ENCODE measurements at places on chromosomes 4 and X.

GRCh38 chr4:90715242-90715641 lies 588.0 kb downstream of the CCSER1 start:
- DNase-seq: no peak

DNA sequence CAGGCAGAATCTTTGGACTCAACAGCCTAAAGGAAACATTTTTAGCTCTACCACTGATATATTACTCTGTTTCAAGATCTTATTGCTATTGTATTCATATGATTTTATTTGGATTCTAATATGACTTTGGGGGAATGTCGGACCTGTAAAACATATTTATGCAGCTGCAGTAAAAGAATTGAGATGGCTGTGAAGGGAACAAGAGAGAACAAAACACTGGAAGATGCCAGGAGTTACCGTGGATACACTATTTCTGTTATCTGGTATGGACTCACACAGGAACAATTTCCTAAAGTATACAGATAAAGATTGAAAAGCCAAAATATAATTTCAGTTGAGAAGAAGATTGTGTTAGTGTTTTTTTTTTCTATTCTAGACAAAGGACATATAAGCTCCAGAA lies 113.0 kb upstream of the DCLK2 start:
- DNase-seq: no peak

DNA sequence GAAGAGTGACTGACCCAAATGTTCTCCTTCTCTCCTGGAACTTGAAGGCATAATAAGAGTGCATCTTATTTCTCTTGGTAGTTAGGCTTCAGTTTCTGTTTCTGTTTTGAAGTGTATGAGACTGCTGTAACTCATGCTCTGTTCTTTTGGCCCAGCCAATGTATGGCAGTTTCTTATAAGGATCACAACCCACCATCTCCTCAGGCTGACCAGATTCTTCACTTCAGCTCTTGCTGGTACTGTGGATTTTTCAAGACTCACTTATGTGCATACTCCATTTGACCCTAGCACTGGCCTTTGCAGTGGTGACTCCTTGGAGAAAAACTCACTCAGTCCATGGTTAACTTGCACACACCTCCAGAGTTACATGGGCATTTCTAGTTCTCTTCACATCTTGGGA lies 9.6 kb upstream of the YTHDC1 start:
- no peak for DNase-seq

DNA sequence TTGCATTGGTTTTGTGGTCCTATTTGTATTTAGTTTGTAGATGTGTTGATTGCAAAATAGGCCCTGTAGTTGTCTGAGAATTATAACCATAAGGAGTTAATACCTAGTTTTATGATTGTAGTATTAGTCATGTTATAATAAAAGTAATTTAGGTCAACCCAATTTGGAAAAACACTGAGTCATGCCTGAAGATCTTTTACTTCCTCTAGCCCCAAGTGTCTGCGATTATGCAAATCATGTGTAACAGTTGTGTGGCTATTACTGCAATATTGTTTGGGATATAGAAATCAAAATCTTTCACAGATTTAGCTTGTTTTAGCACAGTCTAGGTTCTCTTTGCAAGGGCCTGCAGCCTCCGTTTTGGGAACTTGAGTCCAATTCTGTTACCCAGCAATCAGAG lies 12.6 kb downstream of the SRD5A3 start:
- no peak for DNase-seq

DNA sequence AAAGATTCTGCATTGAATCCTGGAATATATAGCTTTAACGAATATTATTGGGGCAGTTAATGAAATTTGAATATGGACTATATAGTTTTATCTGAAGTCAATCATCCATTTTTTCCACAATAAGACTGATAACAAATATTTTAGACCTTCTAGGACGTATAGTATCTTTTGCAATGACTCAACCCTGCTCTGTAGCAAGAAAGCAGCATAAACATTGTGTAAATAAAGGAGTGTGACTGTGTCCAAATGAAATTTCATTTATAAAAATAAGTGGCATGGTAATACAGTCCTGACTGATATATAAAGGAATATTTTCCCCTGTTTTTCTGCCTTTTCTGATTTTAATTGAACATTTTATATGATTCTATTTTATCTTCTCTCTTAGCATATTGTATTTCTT lies 947.7 kb upstream of the SLIT2 start:
- DNase-seq: no peak

GRCh38 chr4:78217557-78217956 lies 160.4 kb downstream of the FRAS1 start:
- DNase-seq: no peak

GRCh38 chr4:164550989-164551712 lies 202.8 kb upstream of the SMIM31 start:
- no peak for DNase-seq

GRCh38 chrX:84216406-84216805 lies 28.4 kb upstream of the RPS6KA6 start:
- no peak for DNase-seq

- DNase-seq: no peak
These were observed 30.8 kb downstream of the DOK7 start for GRCh38 chr4:3493720-3494461.

- DNase-seq: no peak
These were observed 30.3 kb upstream of the UTP14A start for GRCh38 chrX:129875669-129876068.

GRCh38 chr4:10011885-10012284 lies 9.4 kb downstream of the SLC2A9 start:
- DNase-seq: no peak

- DNase-seq: no peak
These were observed 54.9 kb downstream of the PHOX2B start for GRCh38 chr4:41693629-41694028.

DNA sequence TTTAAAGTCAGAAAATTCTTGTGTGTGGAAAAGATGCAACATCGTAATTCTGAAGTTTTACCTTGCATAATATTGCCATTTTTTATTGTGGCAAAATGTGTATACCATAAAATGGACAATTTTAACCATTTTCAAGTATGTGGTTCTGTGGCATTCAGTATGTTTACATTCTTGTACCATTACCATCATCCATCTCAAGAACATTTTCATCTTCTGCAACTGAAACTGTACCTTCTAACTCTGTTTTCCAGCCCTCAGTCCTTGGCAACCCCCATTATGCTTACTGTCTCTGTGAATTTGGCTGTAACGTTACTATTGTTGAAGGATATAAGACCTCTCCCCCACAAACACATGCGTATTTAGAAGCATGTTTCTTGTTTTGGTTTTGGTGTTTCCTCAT lies 123.2 kb downstream of the BMPR1B start:
- no peak for DNase-seq

DNA sequence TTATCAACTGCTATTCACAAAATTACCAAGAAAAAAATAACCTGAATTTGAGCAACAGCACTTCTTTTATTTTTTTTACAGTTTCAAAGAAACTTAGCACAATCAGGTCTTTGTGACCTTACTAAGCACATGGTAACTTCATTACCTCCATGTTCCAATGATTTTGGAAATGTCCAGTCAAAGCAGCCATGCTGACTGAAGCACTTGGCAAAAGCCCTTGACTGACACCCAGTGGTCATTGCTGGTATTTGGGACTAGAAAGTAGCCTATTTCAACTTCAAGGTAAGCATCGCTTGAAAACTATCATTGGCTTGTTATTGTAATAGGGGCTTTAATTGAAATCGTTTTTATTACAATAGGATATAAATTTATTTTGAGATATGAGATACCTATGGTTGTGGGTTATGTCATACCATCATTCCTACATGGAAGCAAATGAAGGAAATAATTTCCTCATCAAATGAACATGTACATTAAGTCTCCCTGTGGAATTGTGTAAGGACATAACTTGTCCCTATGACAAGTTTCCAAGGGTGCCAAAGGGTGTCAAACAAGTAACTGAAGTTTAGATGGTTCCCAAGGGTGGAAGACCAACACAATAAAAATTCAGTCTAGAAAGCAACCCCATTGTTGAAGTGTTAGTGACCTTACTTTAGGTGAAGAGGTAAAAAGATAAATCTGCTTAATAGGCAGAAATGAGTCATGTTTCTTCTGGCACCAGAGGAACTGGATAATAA lies 15.2 kb upstream of the ANXA10 start:
- peak; percentile 25 for DNase-seq

- no peak for DNase-seq
These were observed 257.1 kb upstream of the NDST4 start for GRCh38 chr4:115370490-115370889.

GRCh38 chr4:88503344-88503743 lies 20.2 kb downstream of the PYURF start:
- no peak for DNase-seq

DNA sequence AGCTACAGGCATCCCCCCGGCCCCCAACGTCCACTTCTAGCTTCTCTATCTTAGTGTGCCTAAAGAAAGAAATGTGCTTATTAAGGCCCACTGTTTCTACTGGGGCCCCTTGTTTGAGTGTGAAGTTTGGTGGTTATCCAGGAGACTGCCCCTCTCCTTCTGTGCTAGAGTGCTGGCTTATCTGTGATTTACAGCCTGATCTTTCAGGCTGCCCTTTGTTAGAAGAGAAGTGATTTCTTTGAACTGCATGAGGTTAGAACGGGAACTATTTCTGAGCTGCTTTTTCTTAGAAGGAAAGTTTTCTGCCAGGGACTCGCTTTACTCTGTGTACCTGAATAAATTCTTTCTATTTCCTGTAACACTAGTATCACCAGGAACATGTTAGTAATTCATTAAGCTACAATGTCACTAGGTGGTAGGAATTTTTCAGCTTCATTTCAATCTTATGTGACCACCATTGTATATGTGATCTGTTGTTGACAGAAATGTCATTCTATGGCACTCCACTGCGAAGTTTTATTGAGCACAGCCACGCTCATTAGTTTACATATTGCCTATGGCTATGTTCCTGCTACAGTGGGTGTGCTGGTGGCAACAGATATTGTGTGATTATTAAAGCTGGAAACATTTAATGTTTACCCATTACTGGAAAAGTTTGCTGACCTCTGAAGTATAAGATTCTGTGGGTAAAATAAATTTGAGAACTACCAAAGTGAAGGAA lies 193.8 kb upstream of the CXorf51B start:
- DNase-seq: no peak

GRCh38 chr4:56696056-56696455 lies 15.0 kb upstream of the HOPX start:
- no peak for DNase-seq

- no peak for DNase-seq
These were observed 144.8 kb downstream of the ARAP2 start for GRCh38 chr4:36099509-36099908.

DNA sequence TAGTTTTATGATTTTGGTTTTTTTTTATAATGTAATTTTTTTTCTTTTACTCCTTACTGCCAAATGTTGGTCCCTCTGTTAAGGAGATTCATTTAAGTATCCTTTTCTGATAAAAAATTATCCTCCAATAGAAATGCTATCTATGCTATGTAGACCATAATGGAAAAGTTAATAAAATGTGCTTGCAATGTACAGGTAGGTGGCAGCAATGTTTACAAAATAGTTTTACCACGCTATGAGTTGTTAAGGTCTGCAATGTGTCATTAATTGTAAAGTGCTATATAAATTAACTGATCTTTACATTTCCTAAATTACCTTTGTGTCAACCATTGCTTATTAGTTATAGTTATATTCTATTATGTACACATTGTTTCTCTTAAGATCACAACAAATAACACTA lies 3.8 kb upstream of the CENPC start:
- no peak for DNase-seq

DNA sequence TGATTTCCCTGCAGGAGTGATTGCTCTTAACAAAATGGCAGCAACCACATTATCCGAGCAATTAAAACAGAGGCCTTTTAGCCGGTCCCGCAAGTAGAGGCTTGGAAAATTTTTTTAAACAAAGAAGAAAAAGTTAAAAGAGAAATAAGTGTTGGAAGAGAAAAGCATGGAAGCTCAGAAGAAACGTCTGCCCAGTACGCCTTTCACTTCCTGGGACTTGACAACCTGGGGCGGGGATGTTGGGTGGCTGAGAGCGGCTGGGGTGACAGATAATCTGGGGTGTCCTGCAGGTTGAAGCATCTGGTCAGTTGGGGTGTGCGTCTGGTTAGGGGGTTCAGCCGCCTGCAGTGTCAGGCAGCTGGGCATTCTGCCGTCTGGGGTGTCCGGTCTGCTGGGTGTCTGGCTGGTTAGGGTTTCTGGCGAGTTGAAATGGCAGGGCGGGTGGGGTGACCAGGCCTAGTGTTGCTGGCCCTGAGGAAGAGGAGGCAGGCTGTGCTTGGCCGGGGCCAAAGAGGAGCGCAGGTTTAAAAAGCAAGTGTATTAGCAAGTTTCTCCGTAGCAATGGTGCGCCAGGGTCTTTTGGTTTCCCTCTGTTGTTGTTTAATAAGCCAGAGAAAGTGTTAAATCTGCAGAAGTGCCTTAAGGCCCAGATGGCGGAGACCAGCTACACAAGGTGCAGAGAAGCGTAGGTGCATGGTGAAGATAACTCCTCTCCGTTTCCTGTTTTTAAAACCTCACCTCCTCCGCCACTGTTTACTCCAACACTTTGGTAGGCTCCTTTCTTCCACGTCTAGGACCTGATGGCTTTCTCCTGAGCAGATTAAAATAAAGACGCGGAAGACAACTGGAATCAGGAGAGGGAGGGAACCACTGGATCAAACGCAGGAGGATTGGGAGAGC lies 5.6 kb downstream of the HAND2 start:
- no peak for DNase-seq

DNA sequence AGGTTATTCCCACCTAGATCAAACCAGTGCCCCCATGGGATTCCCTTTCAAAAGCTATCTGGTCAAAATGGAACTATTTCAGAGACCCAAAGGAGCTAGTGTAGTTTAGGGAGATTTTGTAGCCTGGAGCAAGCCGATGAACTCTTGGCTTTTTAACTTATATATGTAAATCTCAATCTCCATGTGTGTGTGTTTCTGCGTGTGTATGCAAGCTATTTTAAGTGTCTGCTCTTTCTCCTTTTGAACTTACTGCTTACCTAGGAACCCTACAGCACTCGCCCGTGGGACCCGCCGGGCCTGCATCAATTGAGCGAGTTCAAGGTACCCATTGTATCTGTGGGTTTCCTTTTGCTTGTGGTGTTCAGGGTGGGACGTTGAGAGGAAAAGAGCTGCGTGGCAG lies 10.4 kb downstream of the CSTF2 start:
- DNase-seq: no peak

DNA sequence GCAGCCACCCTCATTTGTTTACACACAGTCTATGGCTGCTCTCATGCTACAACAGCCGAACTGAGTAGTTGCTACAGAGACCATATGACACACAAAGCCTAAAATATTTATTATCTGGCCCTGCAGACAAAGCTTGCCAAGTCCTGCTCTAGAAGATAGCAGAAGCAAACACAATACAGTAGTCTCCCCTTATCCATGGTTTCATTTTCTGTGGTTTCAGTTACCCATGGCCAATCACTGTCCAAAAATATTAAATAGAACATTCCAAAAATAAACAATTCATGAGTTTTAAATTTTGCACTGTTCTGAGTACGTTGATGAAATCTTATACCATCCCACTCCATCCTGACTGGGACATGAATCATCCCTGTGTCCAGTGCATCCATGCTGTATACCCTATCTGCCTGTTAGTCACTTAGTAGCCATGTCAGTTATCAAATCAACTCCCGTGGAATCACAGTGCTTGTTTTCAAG lies 40.2 kb upstream of the ZNF81 start:
- DNase-seq: no peak

GRCh38 chr4:162523171-162523570 lies 359.4 kb upstream of the FSTL5 start:
- DNase-seq: no peak
